ENCODE measurements at places on chromosomes 1 and 21.

GRCh38 chr21:33360281-33360680, 35.5 kb downstream of the IFNAR1 start:
- DNase-seq: no peak

DNA sequence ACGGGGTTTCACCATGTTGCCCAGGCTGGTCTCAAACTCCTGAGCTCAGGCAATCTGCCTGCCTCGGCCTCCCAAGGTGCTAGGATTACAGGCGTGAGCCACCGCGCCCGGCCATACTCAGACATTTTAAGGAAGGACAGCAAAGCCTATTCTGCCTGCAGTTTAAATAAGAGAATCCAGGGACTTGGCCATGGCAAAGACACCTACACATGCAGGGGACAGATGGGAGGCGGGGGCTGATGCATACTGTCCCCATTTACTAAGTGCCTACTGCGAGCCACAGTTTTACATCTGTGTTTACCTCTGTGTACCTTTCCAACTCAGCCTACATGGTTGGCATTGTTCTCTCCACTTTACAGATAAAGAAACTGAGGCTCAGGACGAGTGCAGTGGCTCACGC, 25.4 kb downstream of the LDLRAD2 start:
- no peak for DNase-seq

GRCh38 chr21:42677339-42678321, 24.2 kb downstream of the PDE9A start:
- peak; percentile 72 for DNase-seq

DNA sequence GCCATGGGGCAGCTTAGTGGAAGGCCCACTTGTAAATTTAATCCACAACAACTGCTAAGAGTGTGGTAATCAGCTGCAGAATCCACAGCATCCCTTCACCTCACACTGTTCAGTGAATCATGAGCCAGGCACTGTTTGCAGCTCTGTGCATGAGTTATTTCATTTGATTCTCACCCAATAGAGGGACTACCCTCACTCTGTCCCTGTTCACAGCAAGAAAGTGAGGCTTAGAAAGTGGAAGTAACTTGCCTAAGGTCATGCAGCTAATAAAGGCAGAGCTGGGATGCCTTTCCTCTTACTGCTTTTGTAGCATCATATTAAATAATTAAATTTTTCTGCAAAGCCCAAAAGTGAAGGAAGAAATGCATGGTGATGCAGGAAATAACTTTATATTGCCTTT, 346.5 kb upstream of the PLD5 start:
- no peak for DNase-seq

- DNase-seq: no peak
These were observed 53.6 kb downstream of the KIF21B start for GRCh38 chr1:200969726-200970561.

DNA sequence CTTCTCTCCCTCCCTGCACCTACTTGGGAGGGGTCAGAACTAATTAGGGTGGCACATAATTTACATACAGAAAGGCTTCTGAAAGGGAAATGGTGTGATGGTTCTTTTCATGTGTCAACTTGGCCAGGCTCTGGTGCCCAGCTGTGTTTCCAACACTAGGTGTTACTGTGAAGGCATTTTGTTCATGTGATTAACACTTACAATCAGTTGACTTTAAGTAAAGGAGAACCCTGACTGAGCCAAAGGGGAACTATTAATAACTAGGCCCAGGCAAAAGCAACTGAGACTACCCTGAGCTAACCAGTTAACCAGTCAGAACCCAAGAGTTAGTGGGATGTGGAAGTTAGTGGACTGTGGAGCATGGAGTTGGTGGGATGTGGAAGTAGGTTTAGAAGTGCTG, 114.9 kb downstream of the SEC16B start:
- DNase-seq: no peak

GRCh38 chr1:41380979-41381691, 19.9 kb downstream of the FOXO6 start:
- peak; percentile 85 for DNase-seq

- DNase-seq: no peak
These were observed 22.2 kb downstream of the ETV3L start for GRCh38 chr1:157077394-157077793.

GRCh38 chr1:246448373-246448772, 58.7 kb downstream of the SMYD3 start:
- no peak for DNase-seq

All from eye (tissue), 1 donor.